NCI-H2227 treated with DMSO at 0.1 percent for 48 hours (cell line): ENCODE measurements at places on chromosomes 16 and 17.

DNA sequence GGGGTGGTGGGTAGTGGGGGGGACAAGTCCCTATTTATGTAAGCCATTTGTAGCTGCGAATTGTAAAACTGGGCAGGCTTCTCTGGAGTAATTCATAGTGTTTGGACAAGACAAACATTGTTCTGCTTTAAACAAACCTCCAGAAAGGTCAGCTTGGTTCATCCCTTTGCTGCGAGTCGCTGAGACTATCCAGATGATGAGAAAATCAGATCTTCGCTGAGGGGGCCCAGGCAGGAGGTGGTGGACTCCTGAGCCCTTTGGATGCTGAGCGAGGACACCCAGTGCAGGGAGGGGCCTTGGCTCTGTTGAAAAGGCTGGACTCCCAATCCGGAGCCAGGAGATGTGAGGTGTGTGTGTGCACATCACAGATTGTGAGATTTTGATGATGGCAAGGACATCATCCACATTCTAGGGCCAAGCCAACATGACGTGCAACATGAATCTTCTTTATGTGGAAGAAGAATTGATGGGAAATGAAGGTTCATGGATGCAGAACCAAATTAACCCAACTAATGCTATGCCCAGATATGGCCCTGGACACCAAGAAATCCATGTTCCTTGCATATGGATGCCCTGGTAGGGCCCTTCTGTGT, 15.0 kb upstream of the NTN1 start:
- DNase-seq, result no peak

DNA sequence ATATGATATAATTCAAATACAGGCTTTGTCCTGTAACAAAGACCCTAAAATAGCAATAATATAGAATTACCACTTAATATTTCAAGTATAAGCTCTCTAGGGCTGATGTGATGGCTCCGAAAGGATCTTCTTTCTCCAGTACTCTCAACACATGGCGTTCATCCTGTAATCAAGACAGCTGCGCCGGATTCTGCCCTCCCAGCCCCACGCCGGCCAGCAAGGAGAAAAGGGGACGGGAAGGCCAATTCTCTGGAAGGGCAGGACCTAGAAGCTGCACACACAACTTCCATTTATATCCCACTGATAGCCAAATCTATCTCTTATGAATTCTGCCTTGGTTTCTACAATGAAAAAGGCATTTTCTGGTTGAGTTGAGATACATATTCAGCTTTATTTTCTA, 32.0 kb downstream of the CCDC182 start:
- DNase-seq, result no peak

- no peak for DNase-seq
Measured at GRCh38 chr16:23836078-23836403, 258 bp downstream of the PRKCB start.

DNA sequence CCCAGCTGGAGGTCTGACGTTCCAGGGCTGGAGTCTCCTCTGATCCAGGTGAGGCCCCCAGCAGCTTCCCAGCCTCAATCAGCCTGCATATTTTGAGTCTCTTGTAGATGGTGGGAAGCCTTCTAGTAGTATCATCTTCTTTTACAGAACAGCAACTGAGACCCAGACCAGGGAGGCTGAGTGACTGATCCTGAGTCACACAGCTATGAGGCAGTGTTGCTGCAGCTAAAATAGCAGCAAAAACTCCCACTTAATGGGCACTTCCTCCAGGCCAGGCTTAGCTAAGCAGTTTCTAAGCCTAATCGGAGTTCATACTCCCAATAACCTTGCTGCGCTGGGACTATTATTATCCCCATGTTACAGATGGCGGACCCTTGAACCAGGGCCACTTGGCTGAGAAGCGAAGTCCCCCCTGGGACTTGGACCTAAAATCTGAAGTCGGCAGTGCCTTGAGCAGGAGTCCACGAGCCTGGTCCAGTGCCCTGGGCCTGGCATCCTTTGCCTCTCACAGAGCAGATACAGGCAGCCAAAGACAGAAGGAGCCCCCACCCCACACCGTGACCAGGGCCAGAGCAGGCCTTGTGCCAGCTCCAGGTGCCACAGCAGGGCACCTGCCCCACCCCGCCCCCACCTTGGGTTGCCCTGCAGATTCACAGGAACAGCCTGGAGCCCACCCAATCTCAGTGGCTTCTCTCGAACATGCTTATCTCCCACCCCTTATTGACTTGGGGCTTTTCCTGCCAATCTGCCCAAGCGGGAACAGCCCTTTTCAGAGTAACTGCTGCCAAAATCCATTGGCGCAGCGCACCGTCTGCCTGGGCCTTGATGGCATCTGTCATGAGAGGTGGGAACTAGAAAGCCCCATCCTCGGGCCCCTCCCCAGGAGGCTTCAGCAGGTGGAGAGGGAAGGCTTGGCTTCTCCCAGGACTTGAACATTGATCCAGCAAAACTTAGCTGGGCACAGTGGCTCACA, 65.1 kb downstream of the SOCS1 start:
- no peak for DNase-seq

GRCh38 chr17:82324566-82325285, 7.3 kb upstream of the CD7 start:
- DNase-seq, result no peak

DNA sequence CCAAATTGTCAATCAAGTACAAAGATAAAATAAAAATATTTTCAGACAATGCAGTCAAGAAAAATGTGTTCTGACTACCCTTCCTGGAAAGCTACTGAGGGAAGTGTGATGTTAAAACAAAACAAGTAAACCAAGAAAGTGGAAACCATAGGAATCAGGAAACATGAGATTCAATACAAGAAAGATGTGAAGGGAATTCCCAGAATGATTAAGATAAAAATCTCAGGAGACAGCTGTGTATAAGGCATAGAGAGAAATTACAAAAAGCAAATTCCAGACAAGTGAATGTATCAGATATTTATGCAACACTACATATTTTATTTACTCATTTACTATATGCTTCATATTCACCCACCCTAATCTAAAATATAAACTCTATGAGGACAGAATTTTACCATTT, 32.2 kb downstream of the TRIM37 start:
- DNase-seq, result no peak

DNA sequence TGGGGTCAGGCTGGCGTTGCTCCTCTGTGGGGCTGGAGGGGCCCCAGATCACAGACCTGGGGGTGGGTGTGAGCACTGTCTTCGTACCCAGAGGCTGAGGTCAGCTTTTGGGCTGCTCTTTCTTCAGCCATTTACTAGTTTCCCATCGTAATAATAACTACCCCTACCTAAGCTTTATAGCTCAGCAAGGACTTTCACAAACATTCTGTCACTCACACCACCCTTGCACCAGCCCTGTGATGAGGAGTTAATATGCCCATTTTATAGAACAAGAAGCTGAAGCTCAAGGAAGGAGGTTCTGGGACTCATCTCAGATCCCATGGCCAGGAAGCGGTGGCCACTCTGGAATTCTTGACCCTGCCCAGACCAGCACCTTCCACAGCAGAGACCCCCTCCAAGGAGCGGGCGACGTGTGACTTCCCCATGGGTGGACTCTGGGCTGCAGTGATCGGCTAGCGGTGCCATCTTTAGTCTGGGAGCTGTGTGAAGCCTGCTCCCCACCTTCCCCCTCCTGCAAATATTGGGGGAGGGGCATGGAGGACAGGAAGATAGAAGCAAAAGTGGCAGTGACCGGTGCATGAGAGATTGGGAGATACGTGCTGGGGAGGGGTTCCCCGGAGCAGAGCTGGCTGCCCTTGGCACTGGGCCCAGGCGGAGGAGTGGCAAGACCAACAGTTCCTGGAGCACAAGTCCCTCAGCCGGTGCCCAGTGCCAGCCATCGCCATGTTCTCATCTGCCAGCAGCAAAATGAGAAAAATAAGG, 81.8 kb upstream of the TOB1 start:
- DNase-seq, result no peak

DNA sequence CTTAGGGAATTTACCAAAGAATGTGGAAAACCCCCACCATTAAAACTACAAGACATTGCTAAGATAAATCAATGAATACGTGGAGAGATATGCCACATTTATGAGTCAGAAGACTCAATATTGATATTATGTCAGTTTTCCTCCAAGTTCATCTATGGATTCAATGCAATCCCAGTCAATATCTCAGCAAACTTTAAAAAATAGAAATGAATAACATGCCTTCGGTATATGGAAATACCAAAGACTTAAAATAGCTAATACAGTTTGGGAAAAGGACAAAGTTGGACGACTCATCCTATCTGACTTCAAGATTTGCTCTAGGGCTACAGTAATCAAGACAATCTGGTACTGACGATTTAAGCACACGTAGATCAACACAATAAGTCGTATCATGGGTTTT, 31.2 kb downstream of the PIK3R5 start:
- DNase-seq, result no peak

GRCh38 chr17:50018909-50019308, 23.9 kb upstream of the DLX3 start:
- DNase-seq, result no peak

GRCh38 chr17:78628547-78629435, 51.6 kb upstream of the DNAH17 start:
- DNase-seq, result no peak

DNA sequence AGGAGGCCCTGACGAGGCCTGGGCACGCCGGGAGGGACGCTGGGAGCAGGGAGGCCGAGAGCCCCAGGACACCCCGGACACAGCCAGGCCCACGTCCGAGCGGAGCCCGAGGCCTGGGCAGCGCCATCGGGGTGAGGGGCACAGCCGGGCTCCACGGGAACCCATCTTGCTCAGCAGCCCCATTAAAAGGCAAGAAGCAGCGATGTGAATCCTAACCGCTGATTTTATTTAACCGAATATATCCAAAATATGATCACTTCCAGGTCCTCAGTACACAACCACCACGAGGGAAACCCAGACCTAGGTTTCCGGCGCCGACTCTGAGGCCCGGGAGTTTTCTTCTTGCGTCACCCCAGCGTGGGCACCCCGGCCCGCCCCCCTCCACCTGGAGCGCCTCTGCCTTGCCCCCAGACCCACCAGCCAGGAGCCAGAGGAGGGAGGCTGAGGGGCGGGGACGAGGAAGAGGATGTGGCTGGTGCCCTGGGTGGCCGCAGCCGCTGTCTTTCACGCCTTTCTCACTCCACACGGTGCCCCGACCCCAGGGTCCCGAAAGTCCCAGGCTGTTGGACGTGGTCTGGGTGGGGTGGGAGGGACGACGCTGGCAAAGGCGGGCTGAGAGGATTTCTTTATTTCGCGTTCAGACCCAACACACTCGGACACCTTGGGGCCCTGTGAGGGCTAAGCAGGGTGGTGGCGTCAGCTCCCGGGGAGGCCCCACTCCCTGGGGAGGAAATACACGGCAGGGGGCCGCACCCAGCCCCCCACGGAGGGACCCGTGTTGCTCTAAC, 568 bp upstream of the CCDC154 start:
- no peak for DNase-seq

- no peak for DNase-seq
Measured at GRCh38 chr16:69404275-69404805, 18.5 kb upstream of the TERF2 start.

DNA sequence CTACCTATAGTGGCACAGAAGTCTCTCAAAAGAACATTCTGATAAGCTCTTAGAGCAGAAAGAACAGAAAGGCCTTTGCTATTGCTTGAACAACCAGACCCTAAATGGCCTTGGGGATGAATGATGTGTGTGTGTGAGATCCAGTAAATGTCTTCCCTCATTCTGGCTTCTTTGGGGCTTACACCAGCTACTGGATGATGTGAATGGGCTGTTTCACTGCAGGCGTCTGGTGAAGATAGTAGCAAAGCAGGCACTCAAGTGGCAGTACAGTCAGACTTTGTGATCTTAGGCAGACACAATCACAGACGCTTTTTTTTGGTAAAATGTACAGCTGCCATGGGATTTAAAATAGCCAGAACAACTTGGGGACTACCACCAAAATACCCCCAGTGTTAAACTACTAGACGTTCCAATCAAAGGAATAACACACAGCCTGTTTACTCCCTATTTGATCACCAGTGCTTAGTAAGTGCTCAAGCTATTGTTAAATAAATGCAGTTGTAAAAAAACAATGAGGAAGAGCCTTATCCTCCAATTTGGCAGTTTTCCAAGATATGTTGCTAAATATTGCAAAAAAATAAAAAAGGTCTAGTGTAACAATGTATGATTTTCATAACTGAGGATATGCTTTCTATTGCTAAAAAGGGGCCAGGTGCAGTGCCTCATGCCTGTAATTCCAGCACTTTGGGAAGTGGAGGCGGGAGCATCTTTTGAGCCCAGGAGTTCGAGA, 17.9 kb downstream of the NDUFAB1 start:
- DNase-seq, result no peak

DNA sequence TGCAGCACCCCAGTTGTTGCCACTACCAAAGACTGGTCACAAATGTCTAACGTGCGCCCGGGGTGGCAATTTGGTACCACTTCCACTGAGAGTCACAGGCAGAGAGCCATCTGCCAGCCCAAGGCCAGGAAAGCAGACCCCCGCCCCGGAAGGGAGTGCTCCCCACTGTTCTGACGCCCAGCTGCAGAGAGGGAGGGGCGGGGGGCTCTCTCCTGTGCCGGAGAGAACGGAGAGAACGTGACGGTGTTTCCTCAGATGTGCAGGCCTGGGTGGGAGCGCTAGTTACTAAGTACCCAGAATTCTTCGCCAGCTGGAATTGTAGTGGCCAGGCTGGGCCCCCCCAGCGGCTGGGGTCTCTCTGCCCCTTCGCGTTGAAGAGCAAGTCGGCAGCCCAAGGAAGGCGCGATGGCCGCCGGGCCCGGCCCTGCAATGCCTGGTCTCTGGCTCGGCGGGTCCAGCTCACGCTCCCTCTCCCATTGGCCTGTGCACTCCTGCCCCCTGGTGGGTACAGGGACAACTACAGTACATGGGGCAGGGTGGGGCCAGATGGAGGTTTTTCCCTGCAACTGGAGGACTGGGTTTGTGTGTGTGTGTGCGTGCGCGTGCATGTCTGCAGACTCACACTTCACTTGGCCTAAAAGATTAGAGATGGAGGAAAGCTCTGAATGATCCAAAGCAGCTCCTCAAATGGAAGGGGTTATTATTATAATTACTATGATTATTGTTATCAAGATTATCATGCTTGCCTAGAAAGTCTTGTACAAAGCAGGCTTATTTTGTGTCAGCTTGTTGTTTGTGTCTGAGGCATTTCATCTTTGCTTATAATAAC, 107.1 kb downstream of the AMFR start:
- peak; percentile 98 for DNase-seq

- DNase-seq, result no peak
Measured at GRCh38 chr17:61155590-61156237, 243.9 kb upstream of the TBX2 start.

GRCh38 chr16:51405361-51405760, 254.3 kb upstream of the SALL1 start:
- no peak for DNase-seq

GRCh38 chr17:58321571-58322525, 6.7 kb downstream of the TSPOAP1 start:
- no peak for DNase-seq

DNA sequence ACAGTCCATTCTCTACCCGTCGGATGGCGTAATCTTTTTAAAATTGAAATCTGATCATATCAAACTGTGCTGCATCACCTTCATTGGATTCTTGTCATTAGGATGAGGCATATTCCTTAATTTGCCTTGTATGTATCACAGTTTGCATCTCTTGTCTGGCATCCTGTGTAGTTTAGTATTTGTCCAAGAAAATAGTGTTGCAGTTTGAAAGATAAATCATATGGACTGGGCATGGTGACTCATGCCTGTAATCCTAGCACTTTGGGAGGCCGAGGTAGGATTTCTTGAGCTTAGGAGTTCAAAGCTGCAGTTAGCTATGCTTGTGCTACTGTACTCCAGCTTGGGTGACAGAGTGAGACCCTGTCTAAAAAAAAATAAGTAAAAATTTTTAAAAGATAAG, 5.8 kb upstream of the RSL1D1 start:
- no peak for DNase-seq

GRCh38 chr16:81448154-81449131, 3.8 kb downstream of the CMIP start:
- DNase-seq, result no peak

- no peak for DNase-seq
Measured at GRCh38 chr16:694187-694862, 4.1 kb upstream of the WDR24 start.

- no peak for DNase-seq
Measured at GRCh38 chr16:89115216-89115861, 21.7 kb downstream of the ACSF3 start.
